Stimulated activated CD4-positive, alpha-beta T cell treated with anti-CD3 and anti-CD28 coated beads, Interleukin-1b, Interleukin-23, amount 100 ng/mL, for 1 hour (primary cell): ENCODE measurements at places on chromosomes 13 and 19.

DNA sequence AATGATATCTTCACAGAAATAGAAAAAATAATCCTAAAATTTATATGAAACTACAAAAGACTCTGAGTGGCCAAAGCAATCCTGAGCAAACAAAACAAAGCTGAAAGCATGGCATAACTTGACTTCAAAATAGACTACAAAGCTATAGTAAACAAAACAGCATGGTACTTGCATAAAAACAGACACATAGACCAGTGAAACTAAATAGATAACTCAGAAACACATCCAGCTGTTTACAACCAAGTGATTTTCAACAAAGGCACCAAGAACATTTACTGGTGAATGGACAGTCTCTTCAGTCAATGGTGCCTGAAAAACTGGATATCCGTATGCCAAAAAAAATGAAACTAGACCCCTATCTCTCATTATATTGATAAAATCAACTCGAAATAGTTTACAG lies 25.2 kb downstream of the SCGB2B2 start:
- no peak for DNase-seq

DNA sequence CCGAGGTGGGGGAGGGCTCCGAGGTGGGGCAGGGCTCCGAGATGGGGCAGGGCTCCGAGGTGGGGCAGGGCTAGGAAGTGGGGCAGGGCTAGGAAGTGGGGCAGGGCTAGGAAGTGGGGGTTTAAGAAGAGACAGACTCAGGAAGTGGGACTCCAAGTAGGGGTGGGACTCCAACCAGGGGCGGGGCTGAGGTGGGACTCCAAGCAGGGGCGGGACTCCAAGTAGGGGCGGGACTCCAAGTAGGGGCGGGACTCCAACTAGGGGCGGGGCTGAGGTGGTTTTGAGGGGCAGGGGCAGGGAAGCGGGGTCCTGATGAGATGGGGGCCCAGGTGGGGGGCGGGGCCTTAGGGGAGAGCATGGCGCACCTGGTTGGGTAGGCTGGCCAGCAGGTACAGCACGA lies 13.6 kb downstream of the CFD start:
- DNase-seq, result peak; percentile 63

GRCh38 chr13:114200399-114200911 lies 21.4 kb downstream of the CFAP97D2 start:
- no peak for DNase-seq

DNA sequence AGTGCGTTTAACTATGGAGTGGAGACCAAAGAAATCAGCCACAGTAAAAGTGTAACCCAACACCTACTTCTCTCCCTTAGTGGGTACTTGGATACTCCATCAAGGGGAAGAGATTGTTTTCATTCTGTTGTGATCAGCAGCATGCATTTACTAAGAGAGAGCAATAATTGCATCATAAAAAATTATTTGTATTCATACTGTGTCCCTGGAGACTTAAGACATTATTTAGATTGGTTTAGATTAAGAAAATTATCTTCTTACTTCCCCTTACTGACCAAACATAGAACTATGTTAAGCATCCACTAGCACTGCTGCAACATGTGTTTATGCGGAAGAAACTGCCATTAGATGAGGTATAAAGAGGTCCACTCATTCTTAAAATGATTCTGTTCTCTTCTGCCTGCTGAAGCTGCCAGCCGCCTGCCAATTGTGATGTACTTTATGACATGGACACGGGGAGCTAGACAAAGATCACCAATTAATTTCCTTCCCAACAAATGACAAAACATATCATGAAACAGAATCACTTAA lies 738.5 kb downstream of the DIAPH3 start:
- no peak for DNase-seq

- DNase-seq, result no peak
Observed at GRCh38 chr13:112069845-112070251, 2.9 kb downstream of the SOX1 start.

- DNase-seq, result no peak
Observed at GRCh38 chr13:99043831-99044231, 66.0 kb upstream of the DOCK9 start.

GRCh38 chr19:46371371-46371901 lies 24.5 kb downstream of the PPP5C start:
- DNase-seq, result no peak
